ENCODE measurements at places on chromosomes 16 and 17.
A peak's percentile ranks its signal among the peaks of the same experiment; 100 is the strongest.

- no peak for DNase-seq
Measured at GRCh38 chr17:20043021-20043420, 33.9 kb downstream of the SPECC1 start.

GRCh38 chr16:17313085-17313611 lies 157.6 kb downstream of the XYLT1 start:
- no peak for DNase-seq

DNA sequence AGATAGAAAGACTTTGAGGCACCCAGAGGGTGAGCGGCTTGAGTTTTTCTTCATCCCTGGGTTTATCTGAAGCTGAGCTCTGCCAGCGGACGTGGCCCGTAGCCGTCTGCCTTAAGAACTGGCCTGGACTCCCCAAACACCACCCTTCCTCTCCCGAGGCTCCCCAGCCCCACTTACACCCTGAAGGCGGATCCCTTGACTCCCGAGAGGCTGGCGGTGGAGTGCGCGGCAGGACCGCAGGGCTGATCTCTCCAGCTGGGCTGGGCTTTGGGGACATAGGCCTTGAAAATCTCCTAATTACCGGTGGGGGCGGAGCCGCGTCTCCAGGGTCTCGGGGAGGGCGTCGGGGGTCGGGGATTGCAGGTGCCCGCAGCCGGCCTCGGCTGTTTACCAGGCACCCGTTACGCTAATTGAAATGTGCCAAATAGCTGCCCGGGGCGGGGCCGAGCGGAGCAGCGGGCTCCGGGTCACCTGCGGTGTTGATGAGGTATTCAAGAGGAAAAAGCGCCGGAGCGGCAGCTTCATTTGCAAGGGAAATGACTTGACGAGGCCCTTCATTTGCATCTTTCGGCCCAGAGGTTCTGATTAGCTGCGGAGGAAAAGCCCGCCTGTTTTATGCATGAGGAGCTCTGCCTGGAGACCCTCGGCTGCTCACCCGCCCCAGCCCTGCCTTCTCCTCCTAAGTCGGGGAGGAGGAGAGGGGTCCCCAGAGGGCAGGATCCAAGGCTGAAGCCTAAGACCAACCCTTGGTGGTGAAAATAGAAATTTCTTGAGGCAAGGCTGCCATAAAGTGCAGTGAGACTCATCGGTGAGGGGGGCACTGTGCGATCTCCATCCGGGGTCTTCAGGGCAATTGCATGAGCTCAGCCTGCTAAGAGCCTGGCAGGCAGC lies 100.7 kb downstream of the MGAT5B start:
- DNase-seq: peak; percentile 98

GRCh38 chr17:81867991-81868673 lies 3.0 kb downstream of the ARHGDIA start:
- DNase-seq: no peak

- DNase-seq: no peak
Measured at GRCh38 chr17:49388290-49388640, 26.2 kb upstream of the ZNF652 start.

Measured in NCI-H774 (cell line).